NCI-H748 treated with DMSO at 0.1 percent for 48 hours (cell line): ENCODE measurements at places on chromosomes 6 and 20.

- DNase-seq, result peak; percentile 99
Observed at GRCh38 chr6:156557251-156557910, 219.8 kb upstream of the ARID1B start.

DNA sequence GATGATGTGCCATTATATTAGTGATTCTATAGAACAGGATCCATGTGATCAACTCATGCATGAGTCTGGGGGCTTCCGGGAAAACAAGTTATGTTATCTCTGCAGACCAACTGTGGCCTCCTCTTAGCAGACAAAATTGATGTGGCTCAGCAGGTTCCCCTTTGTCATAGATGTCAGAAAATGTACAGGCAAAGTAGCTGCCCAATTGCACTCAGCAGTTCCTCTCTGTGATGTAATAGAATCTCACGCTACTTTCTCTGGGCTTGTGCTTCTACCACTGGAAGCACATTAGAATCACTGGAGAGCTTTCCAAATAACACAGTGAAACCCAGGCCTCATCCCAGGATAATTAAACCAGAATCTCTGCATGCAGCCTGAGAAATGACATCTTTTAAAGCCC is 253.1 kb downstream of the SLC24A3 start:
- DNase-seq, result no peak

DNA sequence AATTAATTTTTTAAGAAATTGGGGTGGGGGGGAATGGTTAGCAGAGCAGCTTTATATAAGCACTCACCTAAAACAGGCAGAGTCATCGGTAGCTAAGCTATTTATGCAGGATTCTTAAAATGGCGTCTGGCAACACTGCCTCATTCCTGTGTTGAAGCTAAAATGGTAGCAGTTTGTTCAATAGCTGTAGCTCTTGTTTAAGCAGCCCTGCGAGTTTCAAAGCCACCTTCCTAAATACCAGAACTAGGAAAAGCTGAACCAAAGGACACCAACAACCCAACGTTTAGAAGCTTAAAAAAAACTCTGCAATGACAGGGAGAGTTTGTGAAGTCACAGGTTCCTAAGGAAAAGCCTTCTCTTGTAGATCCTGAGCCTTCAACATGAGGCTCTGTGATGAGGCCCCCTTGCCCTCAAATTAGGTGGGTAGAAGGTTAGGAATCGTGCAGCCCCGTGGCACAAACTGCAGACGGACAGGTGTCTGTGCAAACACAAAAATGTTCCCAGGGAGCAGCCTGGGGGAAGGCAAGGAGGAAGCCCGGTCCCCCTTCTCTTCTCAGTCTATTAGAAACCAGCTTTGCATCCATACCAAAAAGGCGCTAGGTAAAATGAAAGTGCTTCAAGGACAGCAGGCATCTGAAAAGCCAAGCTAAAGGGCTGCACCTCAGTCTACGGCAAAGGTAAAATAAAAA is 4.7 kb downstream of the ZMYND8 start:
- DNase-seq, result peak; percentile 21

- DNase-seq, result no peak
Observed at GRCh38 chr20:11032611-11033010, 358.8 kb upstream of the JAG1 start.

DNA sequence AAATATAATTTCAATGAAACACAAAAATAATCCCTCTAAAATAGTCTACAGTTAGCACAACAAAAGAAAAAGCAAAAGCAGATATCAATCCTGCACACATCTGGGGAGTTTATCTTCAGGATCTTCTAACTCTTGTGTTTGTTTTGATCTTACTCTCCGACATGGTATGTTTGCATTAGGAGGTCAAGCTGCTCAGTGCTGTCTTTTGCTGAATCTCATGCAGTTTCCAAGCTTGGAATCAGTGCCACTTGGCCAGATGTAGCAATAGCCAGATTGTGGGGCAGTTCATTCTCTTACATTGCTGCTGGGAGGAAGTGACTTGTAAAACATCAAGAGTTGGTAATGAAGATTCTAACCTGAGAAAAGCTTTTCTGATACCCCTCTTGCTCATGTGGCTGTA is 29.5 kb downstream of the RIOK1 start:
- DNase-seq, result no peak

- no peak for DNase-seq
Observed at GRCh38 chr6:17940151-17940792, 47.2 kb downstream of the KIF13A start.

- no peak for DNase-seq
Observed at GRCh38 chr6:14612016-14612980, 494.7 kb downstream of the CD83 start.

DNA sequence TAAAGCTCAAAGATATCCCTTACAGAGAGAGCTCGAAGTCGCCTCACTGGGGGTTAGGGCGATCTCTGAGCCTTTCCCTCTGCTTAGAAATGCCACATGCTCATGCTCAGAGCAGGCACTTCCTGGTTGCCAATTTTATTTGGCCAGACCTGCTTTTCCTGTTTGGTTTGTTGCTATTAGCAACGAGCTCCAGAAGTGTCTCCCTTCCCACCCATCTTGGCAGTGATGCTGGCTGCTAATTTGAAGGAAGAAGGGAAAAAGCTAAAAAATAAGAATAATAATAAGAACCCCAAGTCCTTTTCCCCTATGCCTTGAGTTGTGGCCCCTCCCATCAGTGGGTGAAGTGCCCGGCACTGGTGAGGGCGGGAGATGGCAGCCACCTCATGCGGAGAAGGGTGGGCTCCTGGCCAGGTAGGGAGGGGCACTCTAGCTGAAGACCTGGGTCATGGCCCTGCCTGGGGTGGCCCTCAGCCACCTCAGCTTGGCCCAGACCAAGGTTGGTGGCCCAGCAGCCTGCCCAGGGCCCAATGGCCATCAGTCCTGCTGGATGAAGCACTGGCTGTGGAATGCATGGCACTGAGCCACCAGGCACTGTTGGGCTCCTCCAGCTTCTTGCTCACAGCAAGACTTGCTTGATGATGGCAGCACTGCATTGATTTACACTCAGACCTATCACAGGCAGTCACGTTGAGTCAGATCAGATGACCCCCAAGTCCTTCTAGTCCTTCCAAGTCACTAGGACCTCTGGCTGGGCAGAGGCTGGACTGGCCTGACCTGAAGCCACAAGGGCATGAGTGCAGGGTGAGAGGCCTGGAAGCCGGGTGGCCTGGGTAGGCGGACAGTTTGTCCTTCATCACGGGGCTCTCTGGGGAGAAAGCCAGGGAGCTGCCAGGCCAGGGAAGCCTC is 79.0 kb downstream of the SYNJ2 start:
- peak; percentile 54 for DNase-seq

- no peak for DNase-seq
Observed at GRCh38 chr6:14211562-14211942, 94.0 kb downstream of the CD83 start.

GRCh38 chr20:59752704-59753460 is 148.5 kb downstream of the PHACTR3 start:
- no peak for DNase-seq

DNA sequence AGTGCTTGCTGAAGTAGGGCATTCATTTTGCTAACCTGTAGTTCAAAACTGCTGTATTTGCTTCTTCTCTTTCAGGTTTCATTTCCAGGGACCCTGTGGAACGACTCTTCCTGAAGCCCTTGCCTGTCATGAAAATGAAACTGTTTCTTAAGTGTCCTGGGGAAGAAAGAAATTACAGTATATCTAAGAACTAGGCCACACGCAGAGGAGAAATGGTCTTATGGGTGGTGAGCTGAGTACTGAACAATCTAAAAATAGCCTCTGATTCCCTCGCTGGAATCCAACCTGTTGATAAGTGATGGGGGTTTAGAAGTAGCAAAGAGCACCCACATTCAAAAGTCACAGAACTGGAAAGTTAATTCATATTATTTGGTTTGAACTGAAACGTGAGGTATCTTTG is 3.4 kb upstream of the NOL7 start:
- no peak for DNase-seq

DNA sequence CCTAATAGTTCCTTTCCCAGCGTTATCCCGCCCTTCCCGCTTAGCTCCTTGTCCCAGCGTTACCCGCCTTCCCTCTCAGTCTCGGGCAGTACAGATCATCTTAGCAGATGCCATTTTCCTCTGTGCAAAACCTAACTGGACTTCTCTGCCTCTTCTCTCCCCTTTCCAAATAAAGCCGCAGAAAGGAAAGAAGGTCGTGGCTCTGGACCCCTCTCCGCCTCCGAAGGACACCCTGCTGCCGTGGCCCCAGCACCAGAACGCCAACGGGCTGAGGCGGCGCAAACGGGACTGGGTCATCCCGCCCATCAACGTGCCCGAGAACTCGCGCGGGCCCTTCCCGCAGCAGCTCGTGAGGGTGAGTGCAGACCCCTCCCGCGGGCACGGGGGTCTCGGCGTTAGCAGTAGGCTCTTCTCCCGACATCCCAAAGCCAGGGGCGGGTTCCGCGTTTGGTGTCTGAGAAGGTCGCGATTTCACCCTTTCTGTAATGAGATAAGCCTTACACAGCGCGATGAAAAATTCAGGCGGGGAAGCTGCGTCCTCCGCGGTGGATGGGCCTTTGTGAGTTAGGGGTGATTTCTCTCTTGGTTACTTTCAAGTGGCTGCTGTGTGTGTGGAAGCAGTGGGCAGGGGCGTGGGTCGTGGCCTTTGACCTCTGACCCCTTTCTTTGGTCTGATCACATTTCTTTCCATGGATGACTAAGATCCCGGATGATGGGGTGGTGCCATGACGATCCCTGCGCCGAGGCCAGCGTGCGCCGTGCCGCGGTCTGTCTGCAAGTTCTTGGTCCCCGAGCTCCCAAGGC is 292.7 kb downstream of the TAF4 start:
- DNase-seq, result no peak

DNA sequence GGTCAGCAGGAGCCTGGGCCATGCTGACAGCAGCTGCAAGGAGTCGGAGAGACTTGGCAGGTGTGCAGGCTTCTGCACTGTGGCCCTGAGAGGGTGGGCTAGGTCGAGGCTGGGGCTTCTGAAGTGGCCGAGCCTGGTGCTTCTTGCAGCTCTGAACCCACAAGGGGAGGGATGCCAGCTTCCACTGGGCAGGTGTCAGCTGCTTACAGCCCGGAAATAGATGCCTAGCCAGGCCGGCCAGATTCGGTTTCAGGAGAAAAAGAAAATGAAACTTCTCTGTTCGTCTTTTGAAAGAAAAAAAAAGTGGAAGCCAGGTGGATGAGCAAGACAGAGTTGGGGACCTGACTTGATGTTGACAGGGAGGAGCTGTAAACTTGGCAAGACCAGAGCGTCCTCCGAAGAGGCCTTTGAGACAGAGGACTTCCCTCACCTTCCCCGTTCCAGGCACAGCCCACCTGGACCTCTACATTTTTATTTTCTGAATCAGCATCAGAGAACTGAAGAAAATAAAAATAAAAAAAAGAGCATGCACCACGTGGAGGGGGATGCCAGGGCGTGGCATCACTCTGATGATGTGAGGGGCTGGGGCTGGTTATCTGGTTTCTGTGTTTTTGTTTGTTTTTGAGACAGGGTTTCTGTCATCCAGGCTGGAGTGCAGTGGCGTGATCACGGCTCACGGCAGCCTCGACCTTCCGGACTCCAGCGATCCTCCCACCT is at the start of gene ZBP1:
ZBP1 (minus strand) TSS at position 153 of the 717 bp plus-strand sequence; CDS start at position 22, 131 bp downstream.
- DNase-seq, result no peak

DNA sequence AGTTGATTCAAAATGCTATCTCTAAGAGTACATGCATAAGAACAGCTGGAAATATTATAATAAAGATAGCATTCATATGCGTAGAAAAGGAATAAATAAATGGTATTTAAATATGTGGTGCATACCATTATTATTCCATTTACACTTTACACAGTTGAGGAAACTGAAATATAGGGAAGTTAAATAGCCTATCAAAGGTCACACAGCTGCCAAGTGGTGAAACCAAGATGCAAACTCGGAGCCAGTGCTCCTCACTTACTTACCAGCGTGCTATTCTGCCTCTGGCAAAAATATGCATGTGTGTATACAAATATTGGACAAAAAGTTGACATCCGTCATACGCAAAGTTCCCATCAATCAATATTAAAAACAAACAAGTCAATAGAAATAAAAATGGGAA is 22.3 kb upstream of the ANKEF1 start:
- no peak for DNase-seq

- no peak for DNase-seq
Observed at GRCh38 chr6:99091985-99092384, 144.2 kb upstream of the FBXL4 start.

DNA sequence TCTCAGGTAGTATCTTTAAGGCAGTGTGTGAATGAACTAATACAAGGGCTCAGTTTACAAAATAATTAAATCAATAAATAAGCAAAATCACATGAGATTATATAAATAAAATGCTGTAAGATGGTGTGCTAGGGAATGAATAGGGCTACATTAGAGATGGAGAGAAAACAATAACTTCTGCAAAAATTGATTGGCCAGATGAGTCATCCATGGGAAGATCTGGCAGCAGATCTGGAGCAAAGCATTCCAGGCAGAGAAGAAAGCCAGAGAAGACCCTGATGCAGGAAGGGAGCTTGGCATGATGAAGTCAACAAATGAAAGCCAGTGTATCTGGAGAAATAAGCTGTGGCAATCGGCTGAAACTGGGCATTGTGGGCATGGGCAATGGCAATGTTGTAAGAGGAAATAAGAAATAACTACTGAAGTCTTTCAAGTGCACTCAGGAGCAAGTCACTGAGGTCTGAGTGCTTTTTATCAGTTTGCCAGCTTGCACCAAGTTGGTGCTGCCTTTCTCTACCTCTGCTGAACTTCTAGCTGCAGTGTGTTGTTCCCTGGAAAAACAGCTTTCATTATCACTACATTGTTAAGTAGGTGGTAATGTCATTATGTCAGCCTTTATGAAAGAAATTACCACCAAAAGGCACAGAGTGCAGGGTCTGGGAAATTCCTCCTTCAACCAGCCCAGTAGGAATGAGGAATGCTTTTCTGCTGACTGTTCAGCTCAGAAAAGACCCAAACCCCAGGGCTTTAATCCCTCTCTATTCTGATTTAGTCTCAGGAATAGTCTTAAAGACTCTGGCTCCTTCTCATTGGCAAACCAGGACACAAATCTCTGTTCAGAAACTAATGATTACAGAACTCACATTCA is 231.6 kb downstream of the HTR1B start:
- DNase-seq, result no peak

- no peak for DNase-seq
Observed at GRCh38 chr20:26167499-26167898, 470.8 kb upstream of the ZNF337 start.

- no peak for DNase-seq
Observed at GRCh38 chr20:20939006-20939405, 167.2 kb downstream of the LINC00237 start.

DNA sequence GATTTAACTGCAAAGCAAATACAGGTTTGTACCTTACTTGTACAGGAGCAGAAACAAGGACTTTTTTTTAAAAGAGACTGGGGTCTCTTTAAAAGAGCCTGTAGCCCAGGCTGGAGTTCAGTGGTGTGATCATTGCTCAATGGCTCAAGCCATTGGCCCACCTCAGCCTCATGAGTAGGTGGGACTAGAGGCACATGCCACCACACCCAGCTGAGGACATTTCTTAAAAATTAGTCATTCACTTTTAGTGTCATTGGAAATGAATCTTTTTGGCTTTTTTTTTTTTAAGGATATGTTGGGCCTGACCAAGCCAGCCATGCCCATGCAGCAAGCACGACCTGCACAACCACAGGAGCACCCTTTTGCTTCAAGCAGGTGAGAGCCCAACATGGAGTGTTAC is 16.9 kb downstream of the SEC23B start:
- DNase-seq, result no peak

GRCh38 chr20:63446216-63447024 is 26.0 kb downstream of the KCNQ2 start:
- DNase-seq, result no peak

- no peak for DNase-seq
Observed at GRCh38 chr6:68238097-68238601, 396.9 kb upstream of the ADGRB3 start.

- peak; percentile 8 for DNase-seq
Observed at GRCh38 chr20:49508435-49509199, 26.1 kb upstream of the KCNB1 start.
